ENCODE measurements at places on chromosomes 6 and 20. TPM values are rescaled to one million over a fixed set of nuclear protein-coding genes. Genes with fewer than 3 reads are reported as not detected.

Gene GSTA3
- total RNA-seq = not detected

Gene SOX4
- 16.3 TPM for total RNA-seq

Gene TNFRSF6B
- 0.85 TPM for total RNA-seq

Gene DCDC2
- total RNA-seq = 3.0 TPM

Gene VWA7
- 1.2 TPM for total RNA-seq

Gene TGM3
- not detected for total RNA-seq

Gene TMEM244
- not detected for total RNA-seq

Gene SAMHD1
- 6.4 TPM for total RNA-seq

Gene PTCHD4
- not detected for total RNA-seq

Gene OR2H2
- total RNA-seq = not detected

Gene SYNDIG1
- 2.0 TPM for total RNA-seq

Gene GTSF1L
- total RNA-seq = not detected

Gene ELOVL5
- total RNA-seq = 71.9 TPM

Gene PSMB9
- total RNA-seq = 17.9 TPM

Gene SLC22A16
- total RNA-seq = not detected

Gene TFAP2A
- 18.7 TPM for total RNA-seq

Gene SLC13A3
- 0.09 TPM for total RNA-seq

Gene PGC
- not detected for total RNA-seq

Gene ATXN1
- total RNA-seq = 2.6 TPM

Gene C20orf202
- total RNA-seq = not detected

Gene MUC22
- 0.05 TPM for total RNA-seq

Gene SLC44A4
- total RNA-seq = 0.14 TPM

Gene PI3
- total RNA-seq = 1.9 TPM

Gene LIN28B
- total RNA-seq = 1.8 TPM

Gene DXO
- total RNA-seq = 9.7 TPM

Gene ZKSCAN4
- 2.6 TPM for total RNA-seq

Gene TRIM31
- total RNA-seq = 2.1 TPM

Gene BMP5
- 0.07 TPM for total RNA-seq

Gene SEMG1
- not detected for total RNA-seq

Gene GJA1
- 83.9 TPM for total RNA-seq

Gene FAM209B
- total RNA-seq = not detected

Gene RSPH4A
- 0.11 TPM for total RNA-seq

Gene PANK2
- 53.8 TPM for total RNA-seq

Gene HLA-DRB1
- not detected for total RNA-seq

Gene HTR1B
- total RNA-seq = not detected

Gene SCRT2
- not detected for total RNA-seq

Gene DEFB116
- not detected for total RNA-seq

Gene SLC24A3
- total RNA-seq = not detected

Gene SNAI1
- 11.6 TPM for total RNA-seq

Gene PACSIN1
- total RNA-seq = 0.05 TPM

Gene NKAIN2
- total RNA-seq = not detected

Gene HLA-DRB5
- total RNA-seq = not detected

Gene DPPA5
- total RNA-seq = not detected

Gene OPRM1
- total RNA-seq = not detected

Gene MATN4
- 0.08 TPM for total RNA-seq

Gene GGTLC1
- not detected for total RNA-seq

Gene PRKN
- 0.10 TPM for total RNA-seq

Gene CD93
- not detected for total RNA-seq

Gene TMC2
- total RNA-seq = not detected

Gene FNDC11
- 0.09 TPM for total RNA-seq

Gene SUN5
- total RNA-seq = not detected
